ENCODE measurements at places on chromosomes 1 and 21.

- no peak for DNase-seq
Observed at GRCh38 chr1:79295967-79296366, 289.4 kb upstream of the ADGRL4 start.

- no peak for DNase-seq
Observed at GRCh38 chr1:223008808-223009207, 134.2 kb downstream of the TLR5 start.

DNA sequence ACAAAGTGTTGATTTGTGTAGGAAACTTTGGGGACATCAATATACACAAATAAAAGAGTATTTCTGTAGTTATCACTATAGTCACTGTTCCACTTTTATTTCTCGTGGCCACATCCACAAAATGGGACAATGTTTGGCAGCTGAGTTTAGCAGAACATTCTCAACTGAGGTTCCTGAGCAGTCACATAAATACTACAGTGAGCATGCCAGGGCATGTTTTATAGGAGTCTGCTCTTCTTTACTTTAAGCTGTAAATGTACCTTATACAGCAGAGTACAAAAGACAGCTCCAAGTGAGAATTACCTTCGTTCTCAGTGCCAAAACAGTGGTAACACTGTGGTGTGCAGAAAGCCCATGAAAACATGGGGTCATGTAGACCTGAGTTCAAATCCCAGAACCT, 5.0 kb downstream of the BTG3 start:
- DNase-seq, result peak; percentile 8

- DNase-seq, result no peak
Observed at GRCh38 chr1:33348194-33348593, 27.3 kb upstream of the A3GALT2 start.

- DNase-seq, result no peak
Observed at GRCh38 chr1:15178571-15179484, 25.3 kb downstream of the TMEM51 start.

GRCh38 chr1:186899577-186899976, 70.8 kb downstream of the PLA2G4A start:
- DNase-seq, result no peak

DNA sequence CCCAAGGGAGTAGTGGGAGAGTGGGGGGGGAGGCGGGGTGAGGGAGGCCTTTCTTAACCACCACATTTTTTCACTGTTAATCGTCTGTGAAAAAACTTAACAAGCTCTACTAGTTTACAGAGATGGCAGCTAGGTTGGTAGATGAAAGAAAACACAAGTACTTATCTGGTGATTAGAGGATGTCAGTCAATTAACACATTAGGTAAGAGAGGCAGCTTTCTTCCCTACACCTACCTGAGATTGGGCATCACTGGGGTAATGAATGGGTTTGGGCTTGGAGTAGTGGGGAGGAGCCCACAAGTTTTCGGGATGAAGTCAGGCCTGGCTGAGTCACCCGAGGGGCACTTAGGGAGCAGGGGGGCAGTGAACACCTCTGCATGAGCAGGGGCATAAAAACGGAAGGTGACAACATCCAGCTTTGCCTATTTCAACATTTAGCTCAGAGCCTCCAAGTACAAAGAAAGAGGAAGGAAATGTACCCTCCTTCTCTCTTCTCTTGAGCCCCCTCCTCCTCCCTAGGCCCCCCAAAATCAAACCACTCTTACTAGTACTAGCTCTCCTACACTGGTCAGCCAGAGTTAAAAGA, 2.5 kb downstream of the LBR start:
- DNase-seq, result no peak

- DNase-seq, result no peak
Observed at GRCh38 chr1:187338762-187339412, 510.1 kb downstream of the PLA2G4A start.

DNA sequence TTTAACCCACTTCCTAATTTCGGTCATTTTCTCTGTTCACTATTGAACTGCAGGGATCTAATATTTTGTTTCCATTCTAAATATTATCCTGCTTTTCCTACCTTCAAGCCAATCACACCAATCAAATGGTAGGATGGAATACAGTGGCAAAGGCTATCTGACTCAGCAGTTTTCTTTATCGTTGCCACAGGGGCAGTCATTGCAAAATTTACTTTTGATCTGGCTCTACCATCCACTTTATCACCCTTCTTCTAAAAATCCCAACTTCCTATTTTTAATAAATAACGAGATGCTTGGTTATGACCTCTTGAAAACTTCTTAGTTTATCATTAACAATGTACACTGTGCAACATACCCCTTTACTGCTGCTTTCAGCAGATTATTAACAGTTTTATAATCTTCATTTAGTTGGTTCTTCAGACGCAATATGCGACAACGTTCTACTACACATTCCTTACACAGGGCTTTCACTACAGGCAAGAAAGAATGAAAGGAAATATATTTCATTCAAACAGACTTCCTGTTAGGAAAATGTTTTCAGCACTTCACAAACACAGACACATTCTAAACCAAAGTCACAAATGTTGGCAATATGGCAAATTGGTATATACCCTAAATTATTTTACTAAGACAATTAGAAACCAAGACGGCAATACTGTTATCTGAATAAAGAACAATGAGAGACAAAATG, 52.3 kb upstream of the RAP1GAP start:
- no peak for DNase-seq

GRCh38 chr1:20721117-20722061, 3.6 kb upstream of the KIF17 start:
- DNase-seq, result no peak

DNA sequence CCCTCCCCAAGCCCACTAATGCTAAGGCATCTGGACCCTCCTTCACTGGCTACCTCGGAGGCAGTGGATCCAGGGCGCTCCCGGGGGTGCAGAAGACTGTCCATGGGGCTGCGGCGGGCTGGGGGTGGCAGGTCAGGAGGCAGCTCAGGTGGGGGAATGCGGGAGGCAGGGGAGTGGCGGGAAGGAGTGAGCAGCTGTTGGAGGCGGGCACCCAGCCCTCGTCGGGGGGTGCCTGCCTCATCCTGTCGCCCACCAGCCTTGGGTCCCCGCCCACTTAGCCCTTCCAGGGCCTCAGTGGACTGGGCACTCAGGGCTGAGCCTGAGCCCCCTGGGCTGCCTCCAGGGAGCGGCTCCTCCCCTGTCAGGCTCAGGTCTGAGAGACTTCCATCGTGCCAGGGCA, 10.7 kb upstream of the GATAD2B start:
- DNase-seq, result no peak

- DNase-seq, result no peak
Observed at GRCh38 chr1:178364782-178365181, 132.0 kb downstream of the CLEC20A start.

DNA sequence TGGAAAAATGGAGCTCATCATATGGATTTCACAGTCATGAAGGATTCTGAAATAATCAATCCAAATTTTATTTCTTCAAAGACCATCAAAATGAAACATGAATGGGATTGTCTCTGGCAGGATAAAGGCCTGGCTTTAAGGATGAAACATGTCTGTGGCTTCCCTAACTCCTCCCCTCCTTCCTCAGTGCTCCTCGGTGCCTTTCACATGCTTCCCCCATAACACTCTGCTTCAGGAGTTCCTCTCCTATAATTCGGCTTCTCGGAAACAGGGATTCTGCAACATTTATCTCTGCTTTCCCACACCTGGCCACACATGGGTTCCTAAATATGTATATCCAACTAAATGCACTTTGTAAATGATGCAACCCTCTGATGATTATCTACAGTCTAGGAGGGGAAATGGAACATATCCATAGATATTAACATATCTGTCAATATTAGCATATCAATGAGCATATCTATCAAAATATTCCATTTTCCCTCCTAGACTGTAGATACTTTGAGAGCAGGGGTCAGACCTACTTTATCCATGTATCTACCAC, 153.8 kb downstream of the PLPP3 start:
- DNase-seq, result no peak

GRCh38 chr1:93025572-93025971, 53.5 kb upstream of the MTF2 start:
- DNase-seq, result no peak

- no peak for DNase-seq
Observed at GRCh38 chr1:216015116-216015515, 408.1 kb downstream of the USH2A start.

DNA sequence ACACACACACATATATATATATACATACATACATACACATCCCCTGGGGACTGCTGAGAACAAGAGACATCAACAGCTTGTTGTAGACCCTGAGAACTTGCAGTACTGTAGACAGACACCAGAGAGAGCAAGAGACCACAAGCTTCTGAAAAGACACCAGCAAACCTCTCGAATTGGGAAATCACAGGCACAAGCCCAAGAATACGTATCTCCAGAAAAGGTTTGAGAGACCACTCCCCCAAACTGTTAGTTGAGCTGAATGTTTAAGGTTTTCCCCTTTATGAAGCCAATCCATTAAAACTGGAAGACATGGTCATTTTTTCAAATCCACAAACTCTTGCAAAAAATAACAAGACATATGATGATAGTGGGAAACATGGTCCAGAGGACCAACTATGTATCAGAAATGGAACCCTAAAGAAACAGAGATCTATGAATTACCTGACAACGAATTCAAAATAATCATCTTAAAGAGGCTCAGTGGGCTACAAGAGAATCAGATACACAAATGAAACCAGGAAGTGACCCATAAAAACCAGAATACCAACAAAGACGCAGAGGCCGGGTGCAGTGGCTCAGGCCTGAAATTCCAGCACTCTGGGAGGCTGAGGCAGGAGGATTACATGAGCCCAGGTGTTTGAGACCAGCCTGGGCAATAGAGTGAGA, 45.1 kb downstream of the SLC2A1 start:
- peak; percentile 54 for DNase-seq

DNA sequence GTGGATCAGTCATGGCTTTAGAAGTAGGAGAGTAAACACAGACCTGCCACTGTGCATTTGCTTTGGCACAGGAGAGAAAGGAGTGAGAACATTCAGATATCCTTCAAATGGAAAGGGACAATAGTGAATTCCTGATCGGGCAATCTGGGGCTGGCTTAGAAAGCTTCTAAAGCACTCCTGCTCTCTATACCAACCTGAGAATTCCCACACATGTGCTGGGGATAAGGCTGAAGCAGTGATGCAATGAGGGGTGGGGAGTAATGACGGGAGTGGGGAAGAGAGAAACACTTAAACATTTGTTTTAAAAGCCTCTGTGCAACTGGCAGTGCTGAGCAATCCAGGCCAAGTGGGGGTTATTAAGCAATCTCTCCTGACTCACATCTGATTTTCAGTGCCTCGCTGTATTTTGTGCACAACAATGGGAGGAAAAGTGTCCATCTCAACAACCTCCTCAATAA, 108.8 kb downstream of the KIAA0319L start:
- DNase-seq, result no peak

DNA sequence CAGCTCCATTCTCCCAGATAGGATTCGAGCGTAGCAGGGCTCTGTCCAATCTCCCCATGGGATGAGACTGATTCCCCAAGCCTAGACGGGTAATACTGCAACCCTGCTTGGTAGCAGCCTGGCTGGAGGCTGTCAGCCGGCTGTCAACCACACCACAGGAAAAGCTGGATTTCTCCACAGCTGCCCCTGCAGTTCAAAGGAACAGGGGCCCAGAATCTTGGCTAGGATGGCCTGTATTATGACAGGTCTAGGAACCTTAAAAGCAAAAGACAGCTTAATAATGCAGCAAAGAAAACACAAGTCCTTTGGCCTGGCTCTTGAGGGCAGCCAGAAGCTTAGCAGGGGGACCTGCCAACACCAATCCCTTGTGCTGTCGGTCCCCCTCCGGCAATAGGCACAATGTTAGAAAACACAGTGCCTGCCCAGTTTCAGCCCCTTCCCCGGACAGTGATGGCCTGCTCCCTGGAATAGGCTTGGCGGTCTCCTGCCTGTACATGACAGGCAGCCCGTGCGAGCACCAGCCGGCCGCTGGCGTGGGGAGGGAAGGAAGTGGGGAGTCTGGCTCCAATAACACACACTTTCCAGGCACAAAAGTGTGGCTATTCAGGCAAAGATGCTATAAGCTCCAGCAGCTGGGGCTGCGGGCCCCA, 90.5 kb downstream of the TRABD2B start:
- DNase-seq, result no peak

- DNase-seq, result no peak
Observed at GRCh38 chr21:17539323-17539722, 26.5 kb downstream of the CXADR start.

DNA sequence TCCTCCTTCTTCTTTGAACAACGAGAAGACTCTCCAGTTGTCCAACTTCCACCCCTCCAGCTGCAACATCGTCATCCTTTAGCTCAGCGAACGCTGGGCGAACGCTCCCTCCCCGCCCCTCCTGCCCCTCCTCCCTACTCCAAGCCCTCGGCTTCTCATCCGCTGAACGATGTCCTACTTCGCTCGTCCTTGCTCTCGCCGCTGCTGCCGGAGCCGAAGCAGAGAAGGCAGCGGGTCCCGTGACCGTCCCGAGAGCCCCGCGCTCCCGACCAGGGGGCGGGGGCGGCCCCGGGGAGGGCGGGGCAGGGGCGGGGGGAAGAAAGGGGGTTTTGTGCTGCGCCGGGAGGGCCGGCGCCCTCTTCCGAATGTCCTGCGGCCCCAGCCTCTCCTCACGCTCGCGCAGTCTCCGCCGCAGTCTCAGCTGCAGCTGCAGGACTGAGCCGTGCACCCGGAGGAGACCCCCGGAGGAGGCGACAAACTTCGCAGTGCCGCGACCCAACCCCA, at the start of gene BCAN:
TSS of gene BCAN (plus strand) at position 357 of the 504 bp plus-strand sequence. CDS start 3,938 bp downstream, outside the sequence.
- peak; percentile 27 for DNase-seq

DNA sequence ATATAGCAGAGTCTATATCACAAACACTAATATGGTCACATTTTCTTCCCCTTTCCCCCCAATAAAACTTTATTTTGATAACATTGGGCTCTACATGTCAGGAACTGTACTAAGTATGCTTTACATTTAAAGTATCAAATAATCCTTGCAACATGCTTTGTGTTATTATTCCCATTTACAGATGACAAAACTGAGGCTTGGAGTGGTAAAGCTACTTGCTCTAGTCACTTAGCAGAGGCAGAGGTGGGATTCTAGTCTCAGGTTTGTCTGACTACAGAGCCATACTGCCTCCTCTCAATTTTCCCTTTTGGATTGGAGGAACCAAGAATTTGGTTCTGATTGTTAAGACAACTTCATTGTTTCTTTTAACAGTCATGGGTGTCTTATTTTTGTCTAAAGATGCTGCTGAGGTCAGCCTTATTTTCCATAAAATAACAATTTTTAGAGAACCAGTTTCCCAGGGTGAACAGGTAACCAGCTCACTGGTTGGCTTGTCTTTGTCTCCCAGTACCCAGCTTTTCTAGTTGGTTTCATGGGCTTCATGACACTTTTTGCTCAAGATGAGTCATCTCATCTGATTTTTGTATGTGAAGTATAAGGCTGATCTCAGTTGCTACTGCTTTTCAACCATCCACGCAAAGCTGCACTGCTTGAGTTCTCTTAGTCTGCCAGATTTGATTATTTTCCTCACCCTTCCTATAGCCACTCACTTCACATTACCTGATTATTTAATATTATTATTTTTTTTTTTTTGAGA, 81.0 kb upstream of the ARID1A start:
- no peak for DNase-seq

GRCh38 chr1:84711121-84711520, 20.9 kb upstream of the SSX2IP start:
- DNase-seq, result peak; percentile 54
